H7 (cell line): ENCODE measurements at places on chromosomes 1 and 21.

DNA sequence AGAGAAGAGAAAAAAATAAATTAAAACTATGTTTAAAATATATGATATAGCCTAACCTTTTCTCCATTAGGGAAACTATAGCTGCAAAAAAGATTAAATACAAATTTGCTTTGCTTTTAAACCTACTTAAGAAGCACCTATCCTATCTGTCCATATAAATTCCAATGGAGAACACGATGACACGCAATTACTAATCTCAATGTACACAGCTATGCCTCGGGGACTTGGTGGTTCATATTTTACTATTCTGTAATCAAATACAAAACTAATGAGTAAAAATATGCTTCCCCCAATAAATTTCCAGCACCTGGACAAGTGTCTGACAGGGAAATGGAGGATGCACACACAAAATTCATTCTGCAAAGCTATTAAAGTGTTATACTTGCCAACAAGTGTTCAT lies 386.4 kb downstream of the LMO4 start:
- DNase-seq: no peak

- DNase-seq: peak; percentile 22
Observed at GRCh38 chr1:241357366-241358340, 648 bp upstream of the RGS7 start.

DNA sequence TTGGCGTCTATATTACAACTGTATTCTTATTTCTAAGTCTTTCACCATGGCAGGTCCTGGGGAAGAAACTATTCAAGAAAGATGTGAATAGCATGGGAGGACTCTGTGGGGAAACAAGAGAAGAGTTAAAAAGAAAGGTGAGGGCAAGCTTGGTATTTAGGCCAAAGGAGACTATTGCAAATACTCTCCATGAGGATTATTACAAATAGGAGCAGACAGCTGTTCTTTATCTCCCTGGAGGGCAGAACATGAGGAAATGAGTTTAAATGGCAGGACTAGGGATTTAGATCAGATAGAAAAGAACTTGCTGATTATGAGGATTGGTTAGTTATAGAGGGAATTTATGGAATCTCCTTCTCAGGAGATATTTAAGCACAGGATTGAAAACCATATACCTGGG lies 186.8 kb downstream of the CDC7 start:
- DNase-seq: no peak

DNA sequence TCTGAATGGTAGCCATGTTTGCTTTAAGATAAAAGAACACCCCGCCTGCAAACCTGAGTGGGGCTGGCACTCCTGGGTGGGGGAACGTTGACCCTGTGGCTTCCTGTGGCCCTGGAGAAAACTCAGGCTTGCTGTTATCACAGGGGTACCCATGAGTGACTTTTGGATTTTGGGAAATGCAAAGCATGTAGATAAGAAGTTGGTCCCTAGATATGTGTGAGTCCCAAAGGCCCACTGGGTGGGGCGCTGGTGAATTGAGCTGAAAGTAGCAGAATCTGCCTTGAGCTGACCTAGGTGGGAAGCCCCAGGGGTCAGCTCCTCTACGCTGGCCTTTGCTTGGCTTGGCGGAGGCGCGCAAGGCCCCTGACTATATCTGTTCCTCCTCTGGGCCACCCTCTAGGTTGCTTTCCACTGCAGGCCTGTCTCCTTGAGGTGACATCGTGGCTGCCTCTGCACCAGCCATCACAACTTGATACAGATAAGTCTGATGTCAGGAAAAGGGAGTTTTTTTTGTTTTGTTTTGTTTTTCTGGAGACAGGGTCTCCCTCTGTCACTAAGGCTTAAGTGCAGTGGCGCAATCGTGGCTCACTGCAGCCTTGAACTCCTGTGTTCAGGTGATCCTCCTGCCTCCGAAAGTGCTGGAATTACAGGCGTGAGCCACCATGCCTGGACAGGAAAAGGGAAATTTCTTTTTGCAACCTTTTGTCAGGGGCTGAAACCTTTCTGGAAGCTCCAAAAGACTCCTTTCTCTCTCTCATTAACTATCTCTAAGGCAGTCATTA lies 72.2 kb downstream of the AGPAT3 start:
- no peak for DNase-seq

- no peak for DNase-seq
Observed at GRCh38 chr1:98086156-98086555, 165.3 kb upstream of the DPYD start.

DNA sequence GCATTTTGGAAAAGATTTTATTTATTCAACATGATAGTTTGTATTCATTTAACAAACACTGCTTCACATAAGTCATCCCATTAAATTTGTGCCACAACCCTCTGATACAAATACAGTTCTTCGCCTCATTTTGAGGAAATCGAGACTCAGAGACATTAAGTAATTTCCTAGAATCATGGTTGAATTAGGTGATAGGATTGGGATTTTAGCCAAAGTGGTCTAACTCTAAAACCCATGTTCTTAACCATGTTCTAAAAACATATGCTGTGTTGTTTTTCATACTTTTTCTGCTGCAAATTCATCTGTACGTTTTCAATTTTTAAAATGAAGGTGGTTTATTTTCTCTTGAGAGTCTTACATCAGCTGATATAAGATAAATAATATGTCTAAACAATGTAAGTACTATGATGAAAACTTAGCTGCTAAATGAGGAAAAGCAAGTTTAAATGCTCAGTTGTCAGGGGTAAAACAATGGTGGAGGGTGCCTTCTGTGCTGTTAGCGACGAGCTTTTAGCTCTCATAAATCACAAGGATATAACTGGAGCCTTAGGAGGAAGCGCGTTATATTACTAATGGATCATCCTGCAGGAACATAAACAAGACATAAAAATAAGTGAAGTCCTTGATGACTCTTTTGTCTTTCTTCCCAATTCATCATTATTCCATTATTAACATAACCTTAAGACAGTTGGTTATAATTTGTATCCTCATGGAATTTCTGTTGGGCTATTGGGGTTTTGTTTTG lies 97.7 kb downstream of the CACHD1 start:
- DNase-seq: no peak

GRCh38 chr1:20470194-20470593 lies 15.8 kb downstream of the CAMK2N1 start:
- no peak for DNase-seq

GRCh38 chr1:12035312-12035711 lies 16.0 kb downstream of the MIIP start:
- DNase-seq: no peak

- no peak for DNase-seq
Observed at GRCh38 chr1:181100015-181100905, 11.8 kb downstream of the IER5 start.

DNA sequence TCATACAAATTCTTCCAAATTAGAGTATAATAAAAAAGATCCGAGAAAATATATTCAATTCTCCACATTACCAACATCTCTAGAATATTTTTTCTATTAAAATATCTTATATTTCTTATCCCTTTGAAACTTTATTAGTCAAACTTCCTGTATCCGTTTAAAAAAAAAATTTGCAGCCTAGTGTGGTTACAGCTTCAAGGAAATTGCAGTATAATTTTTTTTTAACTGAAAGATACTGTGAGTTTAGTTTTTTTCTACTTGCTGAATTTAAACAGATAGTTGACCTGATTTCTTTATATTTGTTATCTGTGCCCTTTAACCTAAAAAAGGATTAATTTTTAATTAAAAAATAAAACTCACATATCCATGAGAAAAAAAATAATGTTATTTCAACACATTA lies 1.5 kb downstream of the RGS18 start:
- DNase-seq: no peak
